Stimulated activated CD8-positive, alpha-beta memory T cell treated with anti-CD3 and anti-CD28 coated beads, Interleukin-4, amount 100 ng/mL, for 4 hours (primary cell): ENCODE measurements at places on chromosomes 2 and 18.

DNA sequence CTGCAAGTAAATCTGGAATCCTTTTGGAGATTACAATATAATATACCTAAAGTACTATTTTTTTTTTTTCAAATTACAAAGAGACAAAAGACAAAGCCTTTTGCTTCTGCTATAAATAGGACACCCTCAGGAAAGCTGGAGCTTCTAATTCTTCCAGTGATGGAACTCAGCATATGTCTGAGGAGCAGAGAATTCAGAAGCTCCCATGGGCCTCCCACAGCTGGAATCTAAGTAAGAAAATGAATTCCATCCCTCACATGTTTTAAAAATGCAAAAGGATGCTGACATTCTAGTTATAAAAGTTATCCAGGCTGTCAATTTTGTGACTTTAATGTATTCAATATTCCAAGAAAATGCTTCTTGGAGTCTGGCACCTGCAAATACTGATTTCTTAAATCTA, 571.3 kb upstream of the LRRTM4 start:
- DNase-seq: no peak

GRCh38 chr18:63185984-63186383, 133.6 kb downstream of the BCL2 start:
- DNase-seq: no peak

DNA sequence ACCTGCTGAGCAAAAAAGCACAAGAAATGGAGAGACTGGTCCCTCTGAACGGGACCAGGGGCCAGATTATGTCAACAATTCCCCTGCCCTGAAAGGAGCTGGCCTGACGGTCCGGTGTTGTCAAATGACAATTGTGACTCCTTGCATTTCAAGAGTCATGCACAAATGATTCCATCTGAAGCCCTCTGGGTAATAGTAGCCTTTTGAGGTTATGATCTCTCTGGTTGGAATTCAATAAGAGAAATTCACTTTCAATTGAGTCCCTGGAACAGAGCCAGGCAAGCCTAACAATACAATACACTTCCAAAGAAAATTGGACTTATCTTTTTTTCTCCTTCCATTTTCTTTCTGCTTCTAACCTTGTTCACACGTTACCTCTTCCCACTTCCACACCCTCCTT, 116.9 kb downstream of the C1D start:
- DNase-seq: no peak

DNA sequence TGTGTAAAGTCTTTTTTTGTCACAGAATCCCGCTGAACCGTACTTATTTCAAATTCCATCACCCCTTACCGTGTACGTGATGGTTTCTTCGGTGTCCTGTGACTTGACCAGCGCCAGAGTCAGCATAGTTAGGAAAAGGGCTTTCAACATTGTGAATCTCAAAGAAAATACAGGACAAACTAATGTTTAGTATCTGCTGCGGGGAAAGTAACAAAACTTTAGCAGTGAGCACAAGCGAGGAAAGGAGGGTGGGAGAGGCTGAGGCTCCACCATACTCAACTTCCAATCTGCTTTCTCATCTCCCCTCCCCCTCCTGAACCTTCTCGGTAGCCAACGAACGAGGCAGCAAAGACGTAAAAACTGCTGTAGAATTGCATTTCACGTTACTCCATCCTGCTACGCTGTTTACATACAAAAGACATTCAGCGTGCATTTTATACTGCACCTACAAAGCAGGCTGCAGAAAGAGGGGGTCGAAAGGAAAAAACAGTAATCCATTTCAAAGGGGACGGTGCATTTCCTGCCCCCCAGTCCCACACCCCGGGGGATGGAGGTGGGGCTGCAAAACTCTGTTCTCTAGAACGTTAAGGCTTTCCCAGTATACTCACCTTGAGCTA, 1.2 kb downstream of the EFEMP1 start:
- DNase-seq: no peak

- DNase-seq: no peak
Observed at GRCh38 chr2:8278709-8279354, 403.0 kb upstream of the ID2 start.

GRCh38 chr2:227335713-227336112, 10.7 kb downstream of the MFF start:
- DNase-seq: no peak

- no peak for DNase-seq
Observed at GRCh38 chr2:186629250-186629996, 39.6 kb downstream of the ITGAV start.

DNA sequence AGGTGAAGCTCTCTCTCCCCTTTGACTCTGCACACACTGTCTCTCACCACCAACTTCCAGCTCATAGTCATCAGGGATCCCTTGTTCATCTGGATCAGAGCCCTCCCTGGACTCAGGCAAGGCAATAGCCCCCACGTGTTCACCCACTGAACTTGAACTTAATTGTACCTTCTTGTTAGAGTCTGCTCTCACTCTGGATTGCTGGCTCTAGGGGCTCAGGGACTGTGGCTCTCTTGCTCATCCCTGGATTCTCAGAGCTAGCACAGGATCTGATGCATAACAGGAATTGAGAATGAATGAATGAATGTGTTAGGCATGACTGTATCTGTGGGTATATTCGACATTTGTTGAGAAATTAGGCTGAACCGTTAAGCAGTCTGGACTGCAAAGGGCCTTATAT, 16.7 kb upstream of the ASAP2 start:
- DNase-seq: no peak

DNA sequence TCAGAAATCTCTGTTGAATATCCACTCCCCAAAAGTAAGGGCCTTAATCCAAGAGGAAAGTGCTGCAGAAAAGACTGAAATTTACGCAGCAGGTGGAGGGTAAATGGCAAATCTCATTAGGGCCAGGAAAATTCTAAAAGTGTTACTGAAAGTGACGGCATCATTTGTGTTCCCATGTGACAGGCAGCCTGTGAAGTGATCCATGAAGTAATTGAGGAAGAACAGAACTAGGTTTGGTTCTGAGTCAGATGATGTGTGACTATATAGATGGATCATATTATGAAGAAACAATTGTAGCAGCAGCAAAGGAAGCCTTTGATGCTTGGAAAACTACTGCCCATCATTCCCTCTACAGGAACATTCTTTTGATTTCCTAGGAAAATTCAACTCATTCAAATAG, 401.2 kb downstream of the TGIF1 start:
- DNase-seq: no peak

GRCh38 chr18:48049757-48050156, 119.3 kb upstream of the SMAD2 start:
- DNase-seq: no peak

DNA sequence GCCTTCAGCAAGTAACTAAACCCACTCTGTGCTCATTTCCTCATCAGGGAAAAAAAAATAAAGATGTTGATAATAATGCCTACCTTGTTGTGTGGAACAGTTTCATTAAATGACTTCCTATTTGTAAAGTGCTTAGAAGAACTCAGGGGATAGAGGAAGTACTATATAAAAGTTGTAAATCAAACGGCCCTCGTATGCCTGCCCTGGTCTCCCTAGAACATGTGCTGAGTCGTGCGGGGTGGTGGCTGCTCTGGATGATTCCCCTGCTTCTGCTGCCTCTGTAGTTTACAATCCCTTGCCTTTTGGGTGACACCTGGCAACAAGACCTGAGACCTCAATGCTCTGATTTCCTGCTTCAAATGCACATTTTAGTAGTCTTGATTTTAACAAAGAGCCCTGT, 170.0 kb downstream of the CERS6 start:
- DNase-seq: no peak

DNA sequence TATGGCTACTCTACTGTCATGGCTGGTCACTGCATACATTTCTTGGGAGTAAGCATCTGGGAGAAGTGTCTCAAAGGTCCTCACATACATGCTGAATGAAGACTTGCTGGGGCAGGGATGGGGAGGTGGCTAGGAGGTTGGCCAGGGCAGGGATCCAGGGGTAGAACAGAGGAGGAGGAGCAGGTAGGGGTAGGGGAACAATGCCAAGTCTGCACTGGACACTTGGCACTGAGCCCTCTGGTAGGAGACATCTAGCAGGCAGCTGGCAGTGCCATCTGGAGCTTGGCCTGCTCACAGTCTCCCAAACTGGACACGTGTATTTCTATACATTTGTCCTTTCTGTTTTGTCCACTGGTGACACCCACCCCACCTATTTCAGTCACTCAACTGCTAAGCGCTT, 62.7 kb upstream of the REV1 start:
- no peak for DNase-seq

- DNase-seq: no peak
Observed at GRCh38 chr2:309954-310510, 22.1 kb upstream of the ALKAL2 start.

DNA sequence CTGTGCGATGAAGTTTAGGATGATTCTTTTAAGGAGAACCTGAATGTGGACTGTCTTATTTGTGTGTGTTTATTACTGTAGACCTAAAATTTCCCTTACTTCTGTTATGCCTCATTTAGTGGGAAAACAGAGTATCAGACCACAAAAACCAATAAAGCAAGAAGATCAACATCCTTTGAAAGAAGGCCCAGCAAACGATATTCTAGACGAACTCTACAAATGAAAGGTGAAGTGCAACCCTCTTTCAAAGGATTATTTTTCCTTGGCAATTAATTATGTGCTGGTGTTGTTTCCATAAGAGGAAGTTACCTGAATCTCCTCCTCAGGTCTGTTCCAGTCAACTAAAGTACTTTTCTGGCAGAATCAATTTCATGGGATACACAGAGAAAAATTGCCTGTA, 78.6 kb downstream of the EPB41L5 start:
- DNase-seq: no peak

DNA sequence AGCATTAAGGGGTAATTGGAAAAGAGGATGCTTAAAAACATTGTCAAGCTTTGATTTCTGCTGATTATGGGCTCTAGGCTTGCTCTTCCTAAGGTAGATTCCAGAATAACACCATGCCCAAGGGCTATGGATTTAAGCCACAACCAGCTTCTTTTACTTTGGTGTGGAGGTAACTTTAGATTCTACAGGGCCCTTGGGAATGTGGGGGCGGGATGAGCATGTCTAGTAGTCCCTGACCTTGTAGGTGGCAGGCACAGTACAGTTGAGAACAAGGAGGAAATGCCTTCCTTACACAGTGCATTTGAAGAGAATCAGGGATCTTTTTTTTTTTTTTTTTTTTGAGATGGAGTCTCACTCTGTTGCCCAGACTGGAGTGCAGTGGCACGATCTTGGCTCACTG, 364.2 kb downstream of the NYAP2 start:
- DNase-seq: no peak

- DNase-seq: no peak
Observed at GRCh38 chr18:47187721-47188120, 11.6 kb upstream of the IER3IP1 start.

DNA sequence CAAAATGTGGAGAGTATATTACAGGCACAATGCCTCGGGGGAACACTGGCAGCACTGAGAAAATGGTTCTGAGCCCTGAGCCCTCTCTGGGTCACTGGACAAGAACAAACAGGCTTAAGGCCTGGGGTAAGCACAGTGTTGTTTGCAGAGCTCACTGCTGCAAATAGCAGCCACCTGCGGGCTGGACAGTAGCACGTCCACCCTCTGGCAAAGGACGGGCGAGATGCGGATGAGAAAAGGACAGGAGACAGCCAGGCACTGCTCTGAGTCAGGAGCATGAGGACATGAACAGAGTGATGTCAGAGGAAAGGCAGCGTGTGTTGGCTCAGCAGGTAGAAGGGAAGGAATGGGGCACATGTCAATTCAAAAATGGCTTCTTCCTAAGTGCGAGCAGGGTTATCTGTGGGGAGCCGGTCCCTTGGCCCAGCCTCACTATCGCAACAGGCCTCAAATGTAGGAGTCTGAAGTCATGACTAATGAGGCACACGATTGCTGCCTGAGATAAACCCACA, 25.9 kb upstream of the NEB start:
- no peak for DNase-seq

- DNase-seq: no peak
Observed at GRCh38 chr2:15116830-15117229, 444.3 kb downstream of the NBAS start.

- no peak for DNase-seq
Observed at GRCh38 chr2:206275312-206276055, 1.0 kb downstream of the ZDBF2 start.

DNA sequence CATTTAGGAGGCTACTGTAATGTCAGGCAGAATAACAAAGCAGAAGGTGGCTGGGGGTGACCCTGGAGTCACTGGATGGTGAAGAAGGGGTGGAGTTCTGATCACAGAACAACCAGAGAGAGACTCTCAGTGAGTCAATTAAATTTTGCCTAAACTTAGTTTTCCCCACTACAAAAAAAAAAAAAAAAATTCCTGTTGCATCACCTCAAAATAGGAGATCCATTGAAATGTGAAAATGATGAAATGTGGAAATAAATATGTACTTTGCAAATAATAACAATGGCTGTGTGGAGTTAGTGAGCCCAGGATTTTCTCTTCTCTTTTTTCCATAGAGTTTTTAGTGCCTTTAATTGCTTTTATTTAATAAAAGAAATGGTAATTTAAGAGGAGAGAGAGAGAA, 165.5 kb downstream of the GFPT1 start:
- no peak for DNase-seq

DNA sequence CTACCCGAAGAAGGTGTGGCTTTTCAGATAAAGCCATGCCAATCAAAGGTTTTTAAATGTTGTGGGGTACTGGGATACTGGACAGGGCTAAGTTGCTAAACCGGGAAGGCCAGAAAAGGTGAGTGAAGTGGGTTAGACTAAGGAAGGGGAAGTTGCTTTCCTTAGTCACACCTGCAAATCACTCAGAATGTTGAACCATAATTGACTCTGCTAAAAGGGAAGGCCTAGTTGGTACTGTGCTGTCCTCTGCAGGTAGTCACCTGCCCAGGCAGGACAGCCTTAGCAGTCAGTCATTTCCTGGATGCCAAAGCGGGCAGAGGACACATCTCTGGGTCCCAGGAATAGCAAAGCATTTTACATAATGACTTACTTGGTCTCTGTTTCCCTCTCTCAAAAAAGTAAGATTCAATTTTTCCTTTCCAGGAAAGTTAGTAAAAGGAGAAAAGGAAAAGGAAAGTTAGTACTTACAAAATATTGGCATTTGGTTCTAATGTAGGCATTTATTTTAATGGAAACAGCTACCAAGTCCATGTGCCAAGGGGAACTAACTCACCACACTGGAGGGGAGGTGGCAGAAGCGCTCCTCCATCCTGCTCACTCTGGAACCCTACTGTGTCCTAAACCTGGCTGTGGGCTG, 60.3 kb downstream of the RFTN2 start:
- no peak for DNase-seq

DNA sequence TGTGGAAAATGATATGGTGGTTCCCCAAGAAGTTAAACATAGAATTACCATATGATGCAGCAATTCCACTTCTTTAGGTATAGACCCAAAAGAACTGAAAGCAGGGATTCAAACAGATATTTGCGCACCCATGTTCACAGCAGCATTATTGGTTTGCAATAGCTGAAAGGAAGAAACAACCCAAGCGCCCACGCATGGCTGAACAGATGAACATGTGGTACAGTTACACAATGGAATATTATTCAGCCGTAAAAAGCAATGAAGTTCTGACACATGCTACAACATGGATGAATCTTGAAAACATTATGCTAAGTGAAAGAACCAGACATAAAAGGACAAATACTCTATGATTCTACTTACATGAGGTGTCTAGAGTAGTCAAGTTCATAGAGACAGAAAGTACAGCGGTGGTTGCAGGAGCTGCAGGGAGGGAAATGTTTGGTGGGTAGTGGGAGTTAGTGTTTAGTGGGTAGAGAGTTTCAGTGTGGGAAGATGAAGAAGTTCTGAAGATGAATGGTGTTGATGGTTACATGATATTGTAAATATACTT, 26.7 kb upstream of the ASPRV1 start:
- DNase-seq: no peak

GRCh38 chr2:22217881-22218280, 1094.1 kb downstream of the TDRD15 start:
- no peak for DNase-seq
